Lung (tissue), 17 donors: ENCODE measurements at places on chromosomes 12 and 14.
A peak's percentile ranks its signal among the peaks of the same experiment; 100 is the strongest.

DNA sequence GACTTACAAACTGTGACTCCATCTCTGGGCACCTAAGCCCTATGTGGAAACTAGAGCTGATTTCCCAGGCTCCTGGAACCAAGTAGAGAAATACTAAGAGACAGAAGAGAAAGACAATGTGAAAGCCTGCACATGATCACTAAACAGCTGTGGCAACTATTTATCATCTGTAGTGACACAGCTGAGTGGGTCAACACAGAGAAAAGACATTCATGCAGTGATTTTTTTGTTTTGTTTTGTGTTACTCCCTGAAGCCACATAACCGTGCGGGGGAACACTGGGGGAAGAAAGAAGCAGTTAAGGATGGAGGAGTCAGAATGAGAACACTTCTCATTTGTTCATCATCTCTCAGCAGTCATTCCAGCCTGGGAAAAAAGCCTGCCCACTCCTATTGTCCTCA lies 1.5 kb downstream of the PRR4 start:
- DNase-seq, result peak; percentile 6

- no peak for DNase-seq
These were observed 10.7 kb downstream of the UBE3B start for GRCh38 chr12:109488051-109488665.

DNA sequence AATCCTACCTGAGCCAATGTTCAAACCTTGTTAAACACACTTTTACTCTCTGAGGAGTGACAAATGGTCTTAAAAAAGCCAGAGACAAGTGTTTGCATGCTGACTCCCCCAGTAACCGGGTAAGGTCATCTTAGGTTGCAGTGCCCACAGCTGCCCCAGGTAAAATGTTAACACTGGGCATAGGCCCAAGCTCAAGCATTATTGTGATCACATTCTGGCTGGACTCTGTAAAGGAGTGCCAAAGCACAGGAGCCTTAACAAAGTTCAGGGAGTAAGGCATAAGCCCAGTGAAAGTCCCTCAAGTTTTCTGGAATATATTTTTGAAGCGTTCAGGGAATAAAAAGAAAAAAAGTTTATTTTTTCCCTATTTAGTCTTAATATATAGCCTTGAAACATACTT lies 8.6 kb downstream of the EDDM3A start:
- DNase-seq, result no peak

DNA sequence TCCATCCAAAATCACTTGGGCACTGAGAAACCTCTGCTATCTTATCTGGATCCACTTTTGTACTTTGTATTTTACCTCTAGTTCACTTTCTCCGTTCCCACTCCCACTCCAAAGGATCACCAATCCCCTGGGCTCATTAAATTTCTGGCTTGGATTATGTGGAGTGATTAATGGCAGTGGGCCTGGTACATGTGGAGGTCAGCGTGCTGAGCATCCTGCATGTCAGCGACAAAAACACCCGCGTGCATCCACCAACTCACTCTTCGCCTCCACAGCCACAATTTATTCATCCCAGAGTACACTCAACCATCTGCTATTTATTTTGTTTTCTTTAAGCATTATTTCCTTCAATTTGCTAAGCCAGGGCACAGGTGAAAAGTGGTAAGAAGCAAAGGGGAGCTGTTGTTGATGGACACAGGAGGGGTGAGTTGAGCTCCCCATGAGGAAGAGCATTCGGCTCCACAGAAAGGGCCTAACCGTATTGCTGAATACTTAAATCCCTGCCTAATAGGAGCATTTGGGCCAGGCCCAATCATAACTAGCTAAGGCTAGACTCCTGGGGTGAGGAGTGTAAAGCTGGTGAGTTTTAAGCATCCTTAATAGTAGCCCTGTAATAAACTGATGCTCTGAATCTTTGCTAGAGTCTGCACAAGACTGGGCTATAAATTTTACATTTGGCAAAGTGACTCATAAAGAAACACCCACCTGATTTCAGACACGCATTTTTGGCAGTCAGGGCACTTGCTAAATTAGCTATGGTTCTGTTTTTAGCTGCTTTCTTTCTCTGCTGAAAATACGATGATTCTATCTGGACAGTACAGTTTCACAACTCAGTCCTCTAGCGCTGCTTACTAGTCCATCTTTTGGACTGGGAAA lies 137.8 kb downstream of the SLC25A21 start:
- DNase-seq, result no peak

DNA sequence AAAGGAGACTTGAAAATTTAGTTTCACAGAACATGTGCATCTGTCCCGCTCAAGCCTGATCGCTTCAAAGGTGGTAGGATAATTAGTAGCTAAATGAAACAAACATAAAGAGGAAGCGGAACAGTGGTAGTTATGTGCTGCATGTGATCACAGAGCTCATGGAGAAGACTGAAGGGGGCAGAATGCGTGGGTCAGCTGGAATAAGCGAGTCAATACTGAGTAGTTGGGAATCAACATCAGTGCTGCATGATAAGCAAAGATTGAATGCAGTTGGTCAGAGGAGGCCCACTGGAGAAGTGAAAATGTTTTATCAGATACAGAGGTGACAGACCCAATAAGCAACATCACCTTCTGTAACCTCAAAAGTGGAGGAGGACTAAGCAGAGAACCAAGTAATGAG lies 95.1 kb upstream of the RFX4 start:
- no peak for DNase-seq

DNA sequence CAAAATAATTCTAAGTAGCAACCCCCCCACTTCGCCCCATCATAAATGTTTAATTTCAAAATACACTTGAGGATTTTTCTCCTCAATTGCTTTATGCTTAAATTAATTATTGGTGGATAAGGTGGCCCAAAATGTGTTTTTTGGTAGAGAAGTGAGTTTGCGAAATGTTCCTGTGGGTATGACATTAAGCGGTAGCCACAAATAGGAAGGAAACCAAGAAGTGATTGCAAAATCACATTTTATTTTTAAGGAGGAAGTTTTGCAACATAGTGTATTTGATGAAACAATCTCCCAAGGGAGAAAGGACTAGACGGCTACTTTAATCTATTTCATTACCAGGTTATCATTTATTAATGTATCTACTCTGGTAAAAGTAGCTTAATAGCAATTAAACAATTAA lies 25.5 kb downstream of the SLC25A3 start:
- peak; percentile 32 for DNase-seq

- no peak for DNase-seq
These were observed 108.4 kb downstream of the MON2 start for GRCh38 chr12:62575036-62575435.

- no peak for DNase-seq
These were observed 26.0 kb downstream of the MYBPC1 start for GRCh38 chr12:101620762-101621133.

GRCh38 chr12:20421421-20421820 lies 53.1 kb downstream of the PDE3A start:
- no peak for DNase-seq

GRCh38 chr14:33356181-33356580 lies 417.5 kb downstream of the NPAS3 start:
- DNase-seq, result no peak

- DNase-seq, result no peak
These were observed 163.5 kb downstream of the TPH2 start for GRCh38 chr12:72102150-72102549.

- DNase-seq, result no peak
These were observed 208.4 kb downstream of the PPM1H start for GRCh38 chr12:62726471-62726980.

- DNase-seq, result no peak
These were observed 5.0 kb upstream of the SLC35F4 start for GRCh38 chr14:57870686-57871457.

DNA sequence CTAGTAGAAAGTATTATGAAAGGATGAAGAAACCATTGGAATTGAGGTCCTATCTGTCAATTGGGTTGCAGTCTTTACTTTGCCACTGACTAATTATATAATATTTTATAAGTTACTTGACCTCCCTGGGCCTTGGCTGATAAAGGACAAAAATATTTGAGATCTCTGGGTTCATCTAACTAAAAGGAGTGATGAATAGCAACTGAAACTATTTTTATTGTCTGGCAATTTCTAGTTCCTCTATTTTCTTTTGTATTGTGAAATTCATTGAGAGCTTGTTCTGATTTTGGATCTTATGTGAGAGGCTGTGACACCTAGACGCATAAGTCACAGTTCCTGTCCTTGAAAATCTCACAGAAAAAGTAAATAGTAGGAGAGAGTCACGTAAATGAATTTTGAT lies 415.7 kb upstream of the ATP2B1 start:
- no peak for DNase-seq

DNA sequence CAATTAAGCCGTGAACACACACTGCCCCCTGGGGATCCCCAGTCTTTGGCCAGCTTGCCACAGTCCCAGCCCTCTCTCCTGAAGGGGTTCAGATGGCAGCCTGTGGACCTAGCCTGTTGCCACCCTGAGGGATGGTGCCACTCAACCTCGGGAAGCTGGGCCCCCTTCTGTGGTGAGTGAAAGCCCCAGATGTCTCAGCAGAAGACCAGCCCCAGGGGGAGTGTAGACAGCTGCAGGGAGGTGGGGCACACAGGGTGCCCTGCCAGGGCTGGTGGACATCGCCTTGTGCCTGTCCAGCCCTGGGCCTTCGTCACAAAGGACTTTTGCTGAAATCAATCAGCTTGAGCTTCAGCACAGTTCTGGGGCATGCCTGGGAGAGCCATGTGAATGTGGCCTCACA lies 32.4 kb downstream of the C14orf132 start:
- peak; percentile 6 for DNase-seq

DNA sequence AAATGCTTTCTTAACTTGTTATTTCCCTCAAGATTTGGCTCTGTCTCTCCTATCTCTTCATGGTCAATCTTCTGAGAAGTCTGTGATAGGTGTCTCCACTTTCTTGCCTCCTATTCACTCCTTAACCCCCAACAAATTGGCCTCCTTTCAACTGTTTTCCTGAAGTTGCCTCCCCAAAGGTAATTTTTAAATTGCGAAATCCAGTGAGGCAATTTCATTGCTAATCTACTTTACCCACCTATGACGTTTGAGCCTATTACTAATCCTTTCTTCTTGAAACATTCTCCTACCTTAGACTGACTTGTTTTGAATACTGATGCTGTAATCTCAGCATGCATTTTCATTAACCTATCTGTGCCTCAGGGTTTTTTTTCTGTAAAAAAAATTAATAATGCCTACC lies 6.0 kb upstream of the KCNH5 start:
- DNase-seq, result no peak

DNA sequence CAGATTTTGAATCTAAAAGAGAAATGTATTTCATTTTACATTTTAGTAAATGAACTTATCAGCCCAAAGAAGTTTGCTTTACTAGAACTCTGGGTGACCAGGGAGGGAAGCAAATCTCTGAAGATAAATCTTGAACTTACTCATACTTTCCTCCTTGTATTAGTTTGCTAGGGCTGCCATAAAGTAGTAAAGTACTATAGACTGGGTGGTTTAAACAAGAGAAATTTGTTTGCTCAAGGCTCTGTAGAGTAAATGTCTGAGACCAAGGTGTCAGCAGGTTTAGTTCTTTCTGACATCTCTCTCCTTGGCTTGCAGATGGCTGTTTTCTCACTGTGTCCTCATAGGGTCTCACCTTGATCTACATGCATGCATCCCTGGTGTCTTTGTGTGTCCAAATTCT lies 926.0 kb downstream of the DIO2 start:
- DNase-seq, result no peak

DNA sequence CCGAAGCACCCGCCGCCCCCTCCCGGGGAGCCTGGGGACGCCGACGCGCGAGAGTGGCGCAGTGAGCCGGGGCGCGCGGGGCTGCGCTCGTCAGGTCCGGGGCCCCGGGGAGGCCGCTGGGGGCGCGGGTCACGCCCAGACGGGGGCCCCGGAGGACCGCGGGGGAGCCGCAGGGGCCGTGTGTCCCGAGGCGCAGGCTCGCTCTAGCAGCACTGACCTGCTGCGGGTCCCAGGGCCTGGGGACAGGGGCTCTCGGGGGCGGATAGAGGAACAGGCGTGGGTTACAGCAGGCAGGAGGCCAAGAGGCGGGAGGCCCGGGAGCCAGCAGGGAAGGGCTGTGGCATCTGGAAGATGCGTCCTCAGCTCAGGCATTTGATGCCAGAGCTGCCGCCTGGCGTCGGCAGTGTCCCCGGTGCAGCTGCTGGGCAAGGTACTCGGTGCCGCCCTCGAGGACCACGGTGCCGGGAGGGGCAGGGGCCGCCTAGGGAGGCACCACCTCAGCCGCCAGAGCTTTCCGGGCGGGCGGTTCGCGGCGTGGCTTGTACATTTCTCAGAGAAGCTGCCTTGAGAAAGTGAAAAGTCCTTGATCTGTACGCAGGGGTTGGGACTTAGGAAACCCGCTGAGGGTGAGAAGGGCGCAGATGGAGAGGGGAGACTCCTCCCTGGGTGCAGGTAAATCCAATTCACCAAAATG lies 1.2 kb downstream of the WNT5B start:
- peak; percentile 54 for DNase-seq

DNA sequence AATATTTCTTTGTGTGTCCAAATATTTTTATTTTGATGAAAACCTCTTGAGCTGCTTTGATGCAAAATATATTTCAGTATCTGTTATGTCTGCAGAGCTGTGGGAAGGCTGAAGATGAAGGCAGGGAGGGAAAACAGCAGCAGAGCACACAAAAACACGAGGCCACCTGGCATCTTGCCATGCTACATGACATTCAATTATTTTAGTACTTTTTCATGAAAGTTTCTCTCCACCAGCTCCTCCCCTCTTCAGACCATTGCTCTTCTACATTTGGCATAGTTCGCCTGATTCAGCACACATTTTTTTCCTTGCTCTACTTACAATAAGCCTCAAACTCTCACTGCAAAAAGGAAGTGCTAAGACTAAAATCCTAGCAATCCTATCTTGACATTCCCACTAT lies 4.6 kb upstream of the ALX1 start:
- no peak for DNase-seq

GRCh38 chr12:130714091-130714590 lies 2.0 kb downstream of the RIMBP2 start:
- DNase-seq, result no peak

GRCh38 chr12:52602552-52602951 lies 1.3 kb upstream of the KRT72 start:
- DNase-seq, result no peak

- no peak for DNase-seq
These were observed 114.5 kb upstream of the G2E3 start for GRCh38 chr14:30444451-30444850.

DNA sequence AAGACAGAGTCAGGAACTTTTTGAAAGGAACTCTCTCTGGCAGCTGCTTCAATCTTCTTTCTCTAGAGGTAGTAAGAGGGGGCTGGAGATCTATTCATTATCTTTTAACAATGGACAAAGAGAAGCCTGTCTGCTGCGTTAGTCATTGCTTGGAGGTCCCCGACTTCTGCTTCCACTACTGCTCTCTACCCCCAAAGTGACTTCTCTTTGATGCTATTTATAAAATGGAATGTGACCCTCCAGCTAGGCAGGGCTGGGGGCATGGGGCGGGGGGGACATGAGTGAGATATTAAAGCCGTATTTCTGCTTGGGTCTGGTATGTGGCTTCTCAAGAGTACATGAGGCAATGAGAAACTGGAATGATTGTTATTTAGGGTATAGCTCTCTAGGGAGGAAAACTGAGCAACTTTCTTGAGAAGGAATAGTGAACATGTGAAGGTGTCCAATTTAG lies 41.4 kb upstream of the NUDT4 start:
- DNase-seq, result peak; percentile 56

- no peak for DNase-seq
These were observed 14.7 kb downstream of the ISCA2 start for GRCh38 chr14:74508292-74508731.
